ENCODE measurements at places on chromosomes 11 and 22.

DNA sequence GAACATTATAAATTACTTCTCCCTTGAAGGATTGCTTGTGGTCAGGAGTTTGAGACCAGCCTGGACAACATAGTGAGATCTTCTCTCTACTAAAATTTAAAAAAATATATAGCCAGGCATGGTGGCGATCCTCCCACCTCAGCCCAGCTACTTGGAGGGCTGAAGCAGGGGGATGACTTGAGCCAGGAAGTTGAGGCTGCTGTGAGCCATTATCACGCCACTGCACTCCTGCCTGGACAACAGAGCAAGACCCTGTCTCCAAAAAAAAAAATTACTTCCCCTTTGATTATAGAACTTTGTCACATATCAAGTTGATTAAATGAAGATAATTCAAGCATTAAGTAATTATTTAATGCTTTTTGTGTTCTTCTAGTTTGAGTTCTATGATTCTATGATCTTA, 65.1 kb upstream of the PRODH start:
- H3K27ac ChIP-seq, result no peak overlapping the region
- H3K4me1 ChIP-seq, result no peaks in the 10 kb centered on the region
- no peak for DNase-seq
- no peak overlapping the region for H3K4me3 ChIP-seq
- H3K27me3 ChIP-seq, result no peaks in the 10 kb centered on the region

GRCh38 chr11:112374486-112375140, 114.0 kb upstream of the PLET1 start:
- H3K4me3 ChIP-seq, result no peak overlapping the region
- H3K27ac ChIP-seq, result no peak overlapping the region
- H3K4me1 ChIP-seq, result 0 out of 2 replicates have a peak, but pooled peaks cover 4% of the 10 kb centered on the region
- no peaks in the 10 kb centered on the region for H3K27me3 ChIP-seq
- no peaks in the 10 kb centered on the region for H3K36me3 ChIP-seq

DNA sequence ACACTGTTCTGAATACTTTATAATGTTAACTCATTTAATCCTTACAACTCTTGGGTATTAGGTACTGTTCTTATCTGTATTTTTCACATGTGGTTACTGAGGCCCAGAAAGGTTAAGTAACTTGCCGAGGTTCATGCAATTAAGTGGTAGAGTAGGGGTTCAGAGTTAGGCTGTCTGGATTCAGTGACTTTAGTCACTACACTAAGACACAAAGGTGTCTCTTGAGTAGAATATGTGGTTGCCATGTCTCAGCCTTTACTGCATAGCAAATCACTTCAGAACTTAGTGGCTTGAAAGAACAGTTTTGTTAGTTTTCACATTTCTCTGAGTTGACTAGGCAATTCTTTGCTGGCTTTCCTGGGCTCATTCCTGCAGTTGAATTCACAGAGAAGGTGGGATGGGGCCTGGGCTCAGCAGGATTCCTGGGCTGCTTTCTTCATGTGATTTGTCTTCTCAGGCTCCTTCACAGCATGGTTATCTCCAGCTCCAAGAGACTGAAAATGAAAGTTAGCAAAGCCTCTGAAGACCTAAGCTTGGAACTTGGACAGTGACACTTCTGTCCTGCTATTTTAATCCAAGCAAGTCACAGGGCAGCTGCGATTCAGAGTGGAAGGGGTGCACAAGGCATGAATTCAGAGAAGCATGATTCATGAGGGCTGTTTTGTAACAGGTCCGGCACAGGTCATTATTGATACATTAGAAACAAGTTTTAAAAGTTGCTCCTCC, 68.3 kb downstream of the SPECC1L start:
- DNase-seq, result peak; percentile 35
- peaks cover 34% of the 10 kb centered on the region for H3K4me1 ChIP-seq
- peak overlapping the region; percentile 68 for H3K27ac ChIP-seq
- peak overlapping the region; percentile 23 for H3K4me3 ChIP-seq
- H3K27me3 ChIP-seq, result no peaks in the 10 kb centered on the region

- peak overlapping the region; percentile 63 for H3K27ac ChIP-seq
- peak; percentile 39 for DNase-seq
- H3K27me3 ChIP-seq, result peaks cover 46% of the 10 kb centered on the region
- no peaks in the 10 kb centered on the region for H3K36me3 ChIP-seq
- H3K4me3 ChIP-seq, result peak overlapping the region; percentile 32
Measured at GRCh38 chr11:70072461-70072860, 5.7 kb upstream of the ANO1 start.

DNA sequence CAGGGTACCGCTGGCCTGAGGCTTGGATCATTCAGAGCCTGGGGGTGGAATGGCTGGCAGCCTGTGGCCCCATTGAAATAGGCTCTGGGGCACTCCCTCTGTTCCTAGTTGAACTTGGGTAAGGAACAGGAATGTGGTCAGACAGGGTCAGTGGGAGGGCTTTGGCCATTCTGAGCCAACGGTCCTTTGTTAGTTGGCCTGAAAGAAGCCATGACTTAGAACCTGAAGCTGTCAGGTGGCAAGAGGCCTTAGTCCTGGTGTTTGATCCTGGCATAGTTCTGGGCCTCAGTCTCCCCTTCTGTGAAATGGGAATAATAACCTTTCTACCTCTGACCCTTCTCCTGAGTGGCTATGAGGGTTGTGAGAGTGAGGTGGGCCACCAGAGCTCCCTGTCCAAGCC, 8.3 kb downstream of the PGAP2 start:
- H3K27me3 ChIP-seq, result no peaks in the 10 kb centered on the region
- H3K27ac ChIP-seq, result no peak overlapping the region
- no peaks in the 10 kb centered on the region for H3K36me3 ChIP-seq
- H3K4me3 ChIP-seq, result no peak overlapping the region

DNA sequence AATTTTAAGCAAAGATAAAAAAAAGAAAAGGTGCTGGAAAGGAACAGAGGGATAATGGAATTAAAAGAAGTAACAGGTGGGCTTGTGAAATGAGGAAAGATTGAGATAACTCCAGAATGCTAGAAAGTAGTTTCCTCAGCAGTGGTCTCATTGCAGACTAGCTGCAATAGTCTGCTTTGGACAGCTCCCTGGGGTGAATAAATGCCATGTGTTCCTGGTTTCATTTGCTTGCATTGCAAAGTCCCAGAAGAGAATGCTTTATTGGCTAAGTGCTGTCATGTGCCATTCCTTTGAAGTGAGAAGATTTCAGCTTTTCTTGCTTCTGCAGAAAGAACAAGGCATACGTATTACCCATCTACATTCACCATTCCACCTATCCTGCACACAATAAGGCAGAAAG, 478.8 kb upstream of the RAG2 start:
- no peak for DNase-seq
- H3K4me3 ChIP-seq, result no peak overlapping the region
- H3K27me3 ChIP-seq, result no peaks in the 10 kb centered on the region

DNA sequence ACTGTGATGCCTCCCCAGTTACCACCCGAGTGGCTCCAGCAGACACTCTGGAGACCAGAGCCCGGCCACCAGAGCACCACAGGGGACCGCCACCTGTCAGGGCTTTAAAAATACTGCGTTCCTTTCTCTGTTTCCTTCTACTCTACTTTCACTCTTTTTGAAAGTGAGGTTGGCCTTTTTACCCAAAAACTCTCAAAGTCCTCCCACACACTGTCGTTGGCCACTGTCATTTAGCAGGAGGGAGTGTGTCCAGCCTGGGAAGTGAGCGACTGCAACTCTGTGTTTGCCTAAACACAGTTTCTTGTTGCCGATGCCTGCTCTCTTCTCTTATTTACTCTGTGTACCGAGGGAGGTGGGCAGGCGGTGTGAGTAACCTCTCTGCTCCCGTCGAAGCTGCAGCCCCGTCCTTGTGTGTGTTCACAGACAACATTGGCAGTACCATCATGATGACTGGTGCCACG, 90.8 kb upstream of the CLDN5 start:
- no peaks in the 10 kb centered on the region for H3K27me3 ChIP-seq
- no peak overlapping the region for H3K27ac ChIP-seq
- H3K4me3 ChIP-seq, result no peak overlapping the region
- H3K36me3 ChIP-seq, result no peaks in the 10 kb centered on the region

DNA sequence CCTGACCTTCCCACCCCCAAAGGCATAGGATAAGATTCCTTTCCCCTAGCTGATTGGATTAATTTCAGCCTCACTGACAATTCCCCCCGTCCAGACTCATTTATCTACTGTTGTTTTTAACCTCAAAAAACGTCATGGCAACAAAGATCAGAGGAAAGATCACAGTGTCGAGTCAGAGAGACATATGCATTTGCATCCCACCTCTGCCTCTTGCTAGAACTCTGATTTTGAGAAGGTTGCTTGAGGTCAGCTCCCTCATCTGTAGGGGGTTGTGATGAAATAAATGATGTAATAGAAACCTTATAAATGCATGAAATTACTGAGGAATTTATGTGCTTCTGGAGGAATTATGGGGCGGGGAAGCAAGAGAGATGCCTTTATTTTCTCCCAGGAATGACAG, 53.3 kb upstream of the SYN3 start:
- no peak overlapping the region for H3K27ac ChIP-seq
- H3K36me3 ChIP-seq, result no peaks in the 10 kb centered on the region
- H3K27me3 ChIP-seq, result no peaks in the 10 kb centered on the region
- no peaks in the 10 kb centered on the region for H3K4me1 ChIP-seq
- H3K4me3 ChIP-seq, result no peak overlapping the region
- DNase-seq, result peak; percentile 35

DNA sequence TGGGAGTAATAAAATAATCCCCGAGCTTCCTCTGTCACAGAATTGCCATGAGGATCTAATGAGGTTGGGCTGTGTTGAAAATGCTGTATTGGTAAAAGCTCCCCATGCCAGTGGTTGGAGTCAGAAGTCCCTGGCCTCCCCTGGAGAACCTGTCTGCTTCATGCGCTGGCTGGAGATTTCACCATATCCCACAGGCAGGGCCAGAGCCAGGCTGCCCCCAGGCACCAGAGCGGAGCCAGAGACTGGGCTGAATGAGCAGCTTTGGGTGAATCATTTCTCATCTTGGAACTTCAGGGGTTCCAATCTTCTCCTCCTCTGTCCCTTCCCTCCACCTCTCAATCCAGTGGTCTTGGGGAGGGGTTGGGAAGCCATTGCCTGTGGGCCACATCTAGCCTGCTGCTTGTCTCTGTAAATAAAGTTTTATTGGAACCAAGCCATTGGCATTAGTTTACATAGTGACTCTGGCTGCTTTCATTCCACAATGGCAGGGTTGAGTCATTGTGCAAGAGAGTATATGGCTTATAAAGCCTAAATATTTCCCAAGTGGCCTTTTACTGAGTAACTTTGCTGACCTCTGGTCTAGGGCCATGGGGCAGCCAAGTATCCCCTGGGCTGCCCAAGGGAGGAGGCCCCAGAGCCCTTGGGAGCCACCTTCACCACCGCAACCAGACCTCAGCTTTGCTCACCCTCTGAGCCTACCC, 35.2 kb downstream of the LRRC10B start:
- no peak overlapping the region for H3K27ac ChIP-seq
- no peaks in the 10 kb centered on the region for H3K27me3 ChIP-seq
- H3K4me3 ChIP-seq, result no peak overlapping the region
- no peaks in the 10 kb centered on the region for H3K36me3 ChIP-seq
- peaks cover 21% of the 10 kb centered on the region for H3K4me1 ChIP-seq

GRCh38 chr11:75813622-75814039, 1.4 kb upstream of the UVRAG start:
- no peak for DNase-seq
- no peaks in the 10 kb centered on the region for H3K36me3 ChIP-seq

- no peak for DNase-seq
- H3K27me3 ChIP-seq, result peaks cover 48% of the 10 kb centered on the region
- no peaks in the 10 kb centered on the region for H3K36me3 ChIP-seq
- H3K4me1 ChIP-seq, result peaks cover 17% of the 10 kb centered on the region
Measured at GRCh38 chr11:19715373-19715772, 2.7 kb downstream of the NAV2 start.

Measured in GM23338 (cell line).